Muscle of leg (tissue), 16 donors: ENCODE measurements at places on chromosomes 4 and X. TPM values are rescaled to one million over a fixed set of nuclear protein-coding genes. Genes with fewer than 3 reads are reported as not detected.
A peak's percentile ranks its signal among the peaks of the same experiment; 100 is the strongest.

DNA sequence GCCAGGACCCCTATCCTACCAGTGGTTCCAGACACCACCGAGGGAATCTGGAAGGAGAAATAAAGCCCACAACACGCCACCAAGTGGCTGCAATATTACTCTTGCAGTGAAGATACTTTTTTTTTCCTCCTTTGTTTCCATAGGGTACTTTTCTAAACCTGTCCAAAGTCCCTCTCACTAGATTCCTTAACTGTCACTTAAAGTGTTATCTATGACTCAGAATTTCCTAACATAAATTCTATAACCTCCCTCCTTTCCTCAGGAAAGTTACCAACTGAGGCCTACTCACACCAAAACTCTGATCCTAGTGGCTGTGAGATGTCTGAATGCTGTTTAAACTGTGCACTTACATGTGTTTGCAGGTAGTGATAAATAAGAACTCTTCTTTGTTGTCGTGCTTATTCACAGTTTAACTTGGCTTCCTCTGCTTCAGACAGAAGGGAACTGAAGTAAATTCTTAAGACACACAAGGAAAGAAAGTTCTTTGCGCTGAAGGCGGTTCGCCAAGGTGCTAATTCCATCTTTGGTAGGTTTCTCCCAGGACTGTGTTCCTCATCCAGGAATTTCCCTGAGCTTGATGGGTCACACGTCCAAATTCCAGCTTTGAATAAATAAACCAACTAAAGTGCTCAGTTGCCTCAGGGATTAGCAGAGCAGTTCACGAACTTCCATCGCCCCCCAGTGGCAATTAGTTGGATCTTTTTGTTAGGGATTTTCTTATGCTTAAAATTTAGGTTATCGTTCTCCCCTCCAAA is 10.7 kb upstream of the HCCS start:
- peak; percentile 89 for DNase-seq

DNA sequence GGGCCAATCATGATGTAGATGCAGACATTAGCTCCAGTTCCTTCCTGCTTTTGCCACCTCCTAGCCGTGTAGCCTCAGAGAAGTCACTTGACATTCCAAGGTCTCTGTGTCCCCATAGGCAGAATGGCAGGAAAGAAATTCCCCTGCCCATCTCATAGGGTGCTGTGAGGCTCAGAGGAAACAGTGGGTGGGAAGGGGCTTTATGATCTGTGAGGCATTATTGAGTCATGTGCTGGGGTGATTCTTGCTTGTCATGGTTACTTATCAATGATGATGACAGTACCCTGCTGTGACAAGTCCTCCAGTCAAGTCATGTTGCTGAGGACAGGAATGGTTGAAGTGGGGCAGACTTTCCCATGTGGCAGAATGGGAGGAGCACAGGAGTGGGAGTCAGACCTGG is 63.7 kb downstream of the MSX1 start:
- no peak for DNase-seq

The ANK2 gene
- polyA plus RNA-seq = 244 TPM

The CHRDL1 gene
- polyA plus RNA-seq = 3.1 TPM

The PAGE3 gene
- not detected for polyA plus RNA-seq
